ENCODE measurements at places on chromosomes 3 and 15.
A peak's percentile ranks its signal among the peaks of the same experiment; 100 is the strongest.

DNA sequence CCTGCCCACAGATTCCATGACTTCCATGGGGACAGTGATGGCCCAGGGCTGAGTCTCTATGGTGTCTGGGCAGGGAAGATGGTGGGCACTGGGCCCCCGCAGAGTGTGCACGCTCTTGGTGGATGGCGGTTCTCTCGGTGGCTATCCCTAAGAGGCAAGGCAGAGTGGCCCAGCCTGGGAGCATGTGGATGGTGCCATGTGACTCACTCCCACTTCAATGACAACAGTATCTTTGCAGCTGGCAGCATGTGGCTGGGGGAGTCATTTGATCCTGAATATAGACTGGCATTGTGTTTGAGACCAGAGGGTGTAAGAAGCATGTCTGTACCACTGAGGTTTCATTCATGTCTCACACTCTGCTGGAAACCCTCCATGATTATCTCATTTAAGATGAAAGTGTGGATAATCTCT, 101.2 kb downstream of the CORO2B start:
- no peaks in the 10 kb centered on the region for H3K4me1 ChIP-seq
- no peaks in the 10 kb centered on the region for H3K27me3 ChIP-seq
- H3K27ac ChIP-seq: no peak overlapping the region
- no peak for DNase-seq
- no peaks in the 10 kb centered on the region for H3K36me3 ChIP-seq
- H3K4me3 ChIP-seq: no peak overlapping the region

DNA sequence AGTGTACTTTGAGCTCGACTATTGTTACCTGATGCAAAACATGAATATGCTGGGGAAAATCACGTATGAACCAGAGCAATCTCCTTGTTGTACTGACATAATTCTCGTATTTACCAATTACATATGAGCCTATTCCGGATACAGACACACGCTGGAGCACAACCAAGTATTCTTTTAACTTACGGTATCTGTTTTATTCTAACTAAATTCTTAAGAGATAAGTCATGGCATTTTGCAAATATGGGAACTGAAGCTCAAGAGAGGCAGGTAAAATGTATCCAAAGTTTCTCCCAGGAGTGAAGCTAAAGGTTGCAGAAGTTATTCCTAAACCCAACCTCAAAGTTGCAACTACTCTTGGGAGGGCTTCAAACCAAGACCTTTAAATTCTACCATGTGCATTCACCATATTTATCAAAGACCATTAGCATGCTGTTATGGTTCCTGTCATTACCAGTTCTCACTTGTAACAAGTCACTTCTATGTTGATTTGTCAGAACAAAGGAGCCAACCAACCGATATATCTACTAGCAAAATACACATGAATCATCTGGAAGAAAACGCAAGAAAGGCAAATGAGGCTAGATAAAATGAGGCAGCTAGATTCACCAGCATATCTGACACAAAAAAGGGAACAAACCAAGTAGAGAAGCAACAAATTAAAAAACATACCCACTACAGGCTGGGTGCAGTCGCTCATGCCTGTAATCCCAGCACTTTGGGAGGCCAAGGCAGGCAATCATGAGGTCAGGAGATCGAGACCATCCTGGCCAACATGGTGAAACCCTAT, 17.8 kb downstream of the TBL1XR1 start:
- no peaks in the 10 kb centered on the region for H3K36me3 ChIP-seq
- H3K4me3 ChIP-seq: no peak overlapping the region
- no peaks in the 10 kb centered on the region for H3K4me1 ChIP-seq
- no peak overlapping the region for H3K27ac ChIP-seq
- no peak for DNase-seq
- H3K27me3 ChIP-seq: no peaks in the 10 kb centered on the region

- no peaks in the 10 kb centered on the region for H3K36me3 ChIP-seq
- no peak overlapping the region for H3K4me3 ChIP-seq
- DNase-seq: peak; percentile 49
Observed at GRCh38 chr3:151037746-151038477, 47.6 kb upstream of the MED12L start.

- no peaks in the 10 kb centered on the region for H3K36me3 ChIP-seq
- H3K27ac ChIP-seq: peak overlapping the region; percentile 96
- DNase-seq: peak; percentile 91
- peaks cover 18% of the 10 kb centered on the region for H3K4me1 ChIP-seq
- H3K4me3 ChIP-seq: no peak overlapping the region
Observed at GRCh38 chr15:68352401-68353062, 75.0 kb downstream of the FEM1B start.

GRCh38 chr3:124636101-124636862, 94.0 kb upstream of the UMPS start:
- peak overlapping the region; percentile 37 for H3K27ac ChIP-seq
- no peak overlapping the region for H3K4me3 ChIP-seq
- no peaks in the 10 kb centered on the region for H3K27me3 ChIP-seq

DNA sequence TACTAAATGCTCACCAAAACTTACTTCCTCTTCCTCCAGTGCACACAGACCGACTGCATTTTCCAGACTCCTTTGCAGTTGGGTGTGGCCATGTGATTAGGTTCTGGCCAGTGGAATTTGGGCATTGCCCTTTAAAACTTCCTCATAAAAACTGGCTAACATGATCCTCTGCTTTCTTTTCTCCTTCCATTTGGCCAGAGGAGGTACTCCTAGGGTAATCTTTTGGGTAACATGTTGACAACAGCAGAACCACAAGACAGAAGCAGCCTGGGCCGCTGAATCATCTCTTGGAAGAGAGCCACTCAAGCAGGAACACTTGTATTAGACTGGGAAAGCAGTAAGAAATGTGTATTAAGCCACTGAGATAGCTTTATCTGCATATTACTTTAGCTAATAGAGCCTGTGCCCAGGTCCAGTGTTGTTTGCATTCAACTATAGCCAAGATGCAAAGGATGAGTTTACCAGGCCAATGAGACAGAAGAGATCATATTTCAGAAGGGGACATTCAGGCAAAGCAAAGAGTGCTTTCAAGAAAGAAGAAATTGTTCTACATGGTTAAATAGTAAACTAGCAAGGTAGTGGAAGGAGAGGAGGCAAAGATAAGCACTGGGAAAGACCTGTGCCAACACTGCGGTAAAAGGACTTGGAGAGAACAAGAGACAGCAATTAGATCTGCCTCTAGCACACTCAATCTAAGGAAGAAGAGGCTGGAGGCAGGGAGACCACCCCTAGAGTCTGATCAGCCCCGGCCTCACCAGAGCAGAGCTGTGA, 79.8 kb downstream of the PLCH1 start:
- no peaks in the 10 kb centered on the region for H3K4me1 ChIP-seq
- H3K27me3 ChIP-seq: no peaks in the 10 kb centered on the region
- H3K36me3 ChIP-seq: no peaks in the 10 kb centered on the region
- DNase-seq: peak; percentile 64

- no peak overlapping the region for H3K4me3 ChIP-seq
- H3K27ac ChIP-seq: no peak overlapping the region
- no peaks in the 10 kb centered on the region for H3K4me1 ChIP-seq
- no peaks in the 10 kb centered on the region for H3K36me3 ChIP-seq
Observed at GRCh38 chr3:42514876-42515275, 12.4 kb downstream of the VIPR1 start.

DNA sequence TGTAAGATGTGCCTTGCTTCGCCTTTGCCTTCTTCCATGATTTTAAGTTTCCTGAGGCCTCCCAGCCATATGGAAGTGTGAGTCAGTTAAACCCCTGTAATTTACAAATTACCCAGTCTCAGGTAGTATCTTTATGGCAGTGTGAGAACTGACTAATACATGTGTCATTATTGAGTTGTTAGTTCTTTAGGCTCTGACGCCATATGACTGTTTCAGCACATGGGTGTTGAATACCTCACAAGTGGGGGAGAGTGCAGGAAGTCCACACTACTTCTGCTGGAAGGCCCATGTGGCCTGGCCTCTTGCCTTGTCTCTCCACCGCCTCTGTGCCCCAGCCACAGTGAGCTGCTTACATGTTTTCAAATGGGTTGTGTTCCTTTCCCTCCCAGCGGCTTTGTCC, 28.5 kb downstream of the MFSD1 start:
- no peak overlapping the region for H3K27ac ChIP-seq
- H3K27me3 ChIP-seq: no peaks in the 10 kb centered on the region
- no peak for DNase-seq
- no peaks in the 10 kb centered on the region for H3K4me1 ChIP-seq
- no peak overlapping the region for H3K4me3 ChIP-seq

GRCh38 chr3:61761694-61762430, 200.5 kb downstream of the PTPRG start:
- H3K36me3 ChIP-seq: no peaks in the 10 kb centered on the region
- no peak for DNase-seq
- H3K4me3 ChIP-seq: no peak overlapping the region
- no peaks in the 10 kb centered on the region for H3K4me1 ChIP-seq

DNA sequence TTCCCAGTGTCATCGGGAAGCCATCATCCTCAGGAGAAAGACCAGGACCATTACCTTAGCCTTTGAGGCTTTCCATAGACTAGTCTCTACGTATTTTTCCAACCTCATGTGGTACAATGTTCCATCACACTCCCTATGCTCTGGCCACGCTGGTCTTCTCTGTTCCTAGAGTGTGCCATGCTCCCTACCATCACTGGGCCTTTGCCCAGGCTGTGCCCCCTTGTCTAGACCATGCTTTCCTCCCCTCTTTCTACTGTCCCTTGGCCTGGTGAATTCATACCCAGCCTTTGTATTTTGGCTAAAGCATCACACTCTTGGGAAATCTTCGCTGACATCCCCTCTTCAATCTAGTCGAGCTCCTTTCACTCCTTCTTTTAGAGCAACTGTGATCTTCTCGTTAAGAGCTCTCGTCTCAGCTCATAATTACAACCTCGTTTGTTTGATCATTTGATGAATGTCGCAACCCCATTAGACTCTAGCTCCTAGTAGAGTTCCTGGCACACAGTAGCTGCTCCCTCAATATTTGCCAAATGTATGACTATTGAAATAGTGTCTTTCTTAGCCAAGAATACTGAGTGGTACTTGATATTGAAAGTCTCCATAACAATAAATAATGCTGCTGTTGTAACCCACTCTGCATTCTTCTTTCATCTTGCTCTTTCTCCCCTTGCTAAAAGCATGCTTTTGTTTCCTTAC, 100.2 kb upstream of the FAM3D start:
- H3K4me3 ChIP-seq: no peak overlapping the region
- H3K27me3 ChIP-seq: no peaks in the 10 kb centered on the region
- DNase-seq: no peak
- no peaks in the 10 kb centered on the region for H3K4me1 ChIP-seq
- no peaks in the 10 kb centered on the region for H3K36me3 ChIP-seq

- H3K4me1 ChIP-seq: no peaks in the 10 kb centered on the region
- no peaks in the 10 kb centered on the region for H3K27me3 ChIP-seq
- no peak overlapping the region for H3K27ac ChIP-seq
- no peaks in the 10 kb centered on the region for H3K36me3 ChIP-seq
Observed at GRCh38 chr3:126104742-126105605, 21.1 kb upstream of the SLC41A3 start.

DNA sequence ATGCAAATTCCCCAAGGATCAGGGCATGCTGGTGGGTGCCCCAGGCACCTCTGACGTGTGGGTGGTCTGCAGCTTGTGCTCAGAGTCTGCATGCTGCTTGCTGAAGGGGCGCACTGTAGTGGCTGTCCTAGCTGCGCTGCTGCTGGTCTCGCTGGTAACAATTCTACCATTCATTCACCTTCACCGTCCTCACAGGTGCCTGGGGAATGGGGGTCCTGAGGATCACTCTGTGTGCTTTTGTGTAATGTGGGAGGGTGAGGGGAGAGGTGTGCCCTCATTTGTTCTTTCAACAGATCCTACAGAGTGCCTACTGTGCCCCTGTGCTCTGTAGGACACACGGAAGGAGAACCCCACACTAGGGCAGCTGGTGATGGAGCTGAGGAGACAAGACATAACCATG, 2.1 kb upstream of the ITGA11 start:
- no peak for DNase-seq
- H3K27ac ChIP-seq: no peak overlapping the region
- no peaks in the 10 kb centered on the region for H3K27me3 ChIP-seq
- H3K4me1 ChIP-seq: no peaks in the 10 kb centered on the region
- no peaks in the 10 kb centered on the region for H3K36me3 ChIP-seq

- no peak for DNase-seq
- H3K27ac ChIP-seq: no peak overlapping the region
- no peaks in the 10 kb centered on the region for H3K36me3 ChIP-seq
- no peaks in the 10 kb centered on the region for H3K27me3 ChIP-seq
- no peak overlapping the region for H3K4me3 ChIP-seq
Observed at GRCh38 chr3:133880287-133880686, 15.4 kb downstream of the RAB6B start.

DNA sequence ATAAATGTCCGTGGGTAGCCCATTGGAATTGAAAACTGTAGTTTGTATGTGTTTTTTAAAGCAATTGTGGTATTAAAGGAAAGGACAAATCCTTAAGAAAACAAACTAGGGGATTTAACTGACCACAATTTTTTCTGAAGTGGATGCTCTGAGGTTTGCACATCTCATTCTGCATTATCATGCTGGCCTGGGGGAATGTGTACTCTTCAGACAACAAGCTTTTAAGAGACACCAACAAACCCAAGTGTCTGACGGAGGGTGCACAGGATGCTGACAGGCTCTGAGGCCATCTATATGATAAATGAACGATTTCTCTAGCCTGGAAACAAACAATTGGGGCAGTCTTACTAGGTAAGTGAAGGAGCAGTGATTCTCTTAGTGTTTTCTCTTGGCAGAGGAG, 9.1 kb downstream of the LINS1 start:
- H3K4me1 ChIP-seq: no peaks in the 10 kb centered on the region
- no peaks in the 10 kb centered on the region for H3K36me3 ChIP-seq
- H3K27me3 ChIP-seq: no peaks in the 10 kb centered on the region
- no peak for DNase-seq
- no peak overlapping the region for H3K4me3 ChIP-seq

GRCh38 chr3:48372377-48372770, 355 bp downstream of the FBXW12 start:
- no peak overlapping the region for H3K27ac ChIP-seq
- H3K4me3 ChIP-seq: no peak overlapping the region
- H3K27me3 ChIP-seq: no peaks in the 10 kb centered on the region

DNA sequence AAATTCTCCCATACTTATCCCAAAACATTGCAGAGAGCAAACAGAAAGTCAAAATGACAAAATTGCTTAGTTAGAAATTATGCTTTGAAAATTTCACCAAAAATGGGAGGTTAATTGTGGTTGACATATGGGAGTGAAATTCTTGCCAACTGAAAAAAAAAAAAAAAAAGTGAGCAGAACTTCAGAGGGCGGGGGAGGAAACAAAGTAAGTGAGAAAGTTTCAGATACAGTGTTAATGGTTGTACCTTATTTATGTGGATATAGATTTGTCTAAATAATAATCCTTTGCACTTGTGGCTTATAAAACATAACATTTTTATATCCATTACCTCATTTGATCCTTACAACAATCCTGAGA, 91.5 kb upstream of the RAP2B start:
- no peaks in the 10 kb centered on the region for H3K36me3 ChIP-seq
- DNase-seq: no peak
- no peaks in the 10 kb centered on the region for H3K27me3 ChIP-seq
- H3K4me1 ChIP-seq: no peaks in the 10 kb centered on the region

GRCh38 chr3:35070088-35070487, 569.2 kb upstream of the ARPP21 start:
- no peak overlapping the region for H3K27ac ChIP-seq
- no peak for DNase-seq
- H3K4me3 ChIP-seq: no peak overlapping the region
- no peaks in the 10 kb centered on the region for H3K36me3 ChIP-seq
- H3K27me3 ChIP-seq: no peaks in the 10 kb centered on the region
- no peaks in the 10 kb centered on the region for H3K4me1 ChIP-seq

Data from uterus (tissue), 4 donors.